Activated CD8-positive, alpha-beta T cell treated with anti-CD3 and anti-CD28 coated beads for 36 hours (primary cell): ENCODE measurements at places on chromosomes 16 and 17.

- peak; percentile 63 for DNase-seq
Measured at GRCh38 chr17:40303009-40303657, 5.8 kb upstream of the RARA start.

DNA sequence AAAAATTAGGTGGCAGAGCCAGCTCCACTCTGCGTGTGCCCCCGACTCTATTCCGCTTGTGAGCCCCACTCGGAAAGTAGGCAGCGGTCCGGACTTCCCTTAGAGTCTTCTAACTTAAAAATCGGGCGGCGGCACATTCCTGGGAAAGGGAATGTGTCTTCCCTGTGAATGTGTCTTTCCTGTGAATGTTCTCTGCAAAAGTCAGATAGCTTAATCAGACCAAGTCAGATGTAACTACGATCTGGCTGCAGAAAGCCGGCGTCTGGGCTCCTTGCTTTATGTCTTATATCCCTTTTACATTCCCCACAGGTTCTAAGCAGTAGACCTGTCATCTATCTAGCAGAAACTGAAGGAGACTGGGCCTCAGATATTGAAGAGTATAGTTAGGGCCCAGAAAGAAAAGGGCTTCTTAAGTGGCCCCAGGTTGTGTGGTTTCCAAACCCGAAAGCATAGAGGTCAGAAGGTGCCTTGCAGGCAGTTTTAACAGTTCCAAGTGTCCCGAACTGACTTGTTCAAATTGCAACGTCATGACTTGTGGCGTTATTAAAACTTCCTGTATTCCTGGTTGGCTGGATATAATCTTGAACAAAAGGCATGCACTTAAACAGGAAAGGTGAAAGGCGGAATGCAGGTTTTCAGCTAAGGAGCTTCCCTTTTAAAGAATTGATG is 601 bp downstream of the PHKB start:
- DNase-seq: peak; percentile 35

DNA sequence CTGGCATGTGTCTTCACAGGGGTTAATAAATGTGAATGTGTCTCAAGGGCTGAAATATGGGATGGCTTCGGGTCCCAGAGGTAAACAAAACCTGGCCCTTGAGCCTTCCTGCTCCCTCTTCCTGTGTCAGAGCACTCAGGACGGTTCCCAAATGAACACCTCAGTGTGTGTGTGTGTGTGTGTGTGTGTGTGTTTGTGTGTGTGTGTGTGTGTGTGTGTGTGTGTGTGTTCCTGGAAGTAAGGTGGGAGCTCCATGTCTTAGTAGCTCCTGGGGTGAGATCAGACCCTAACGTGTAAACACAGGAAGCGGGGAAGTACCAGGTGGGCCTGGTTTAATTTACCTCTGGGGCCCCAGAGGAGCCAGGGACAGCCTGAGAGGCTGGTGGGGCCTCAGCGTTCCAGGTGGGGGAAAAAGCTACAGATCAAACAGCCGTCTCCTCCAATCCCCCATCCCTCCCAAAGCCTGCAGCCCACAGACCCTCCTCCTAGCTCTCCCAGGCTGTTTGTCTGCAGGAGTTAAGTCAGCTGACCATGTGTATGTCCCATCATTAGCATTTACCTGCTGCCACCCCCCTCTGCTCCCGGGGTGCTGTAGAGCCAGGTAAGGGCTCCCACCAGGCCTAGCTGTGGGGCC is 6.1 kb downstream of the KIF19 start:
- no peak for DNase-seq

GRCh38 chr16:88738151-88739084 is 32.1 kb downstream of the CTU2 start:
- DNase-seq: no peak

DNA sequence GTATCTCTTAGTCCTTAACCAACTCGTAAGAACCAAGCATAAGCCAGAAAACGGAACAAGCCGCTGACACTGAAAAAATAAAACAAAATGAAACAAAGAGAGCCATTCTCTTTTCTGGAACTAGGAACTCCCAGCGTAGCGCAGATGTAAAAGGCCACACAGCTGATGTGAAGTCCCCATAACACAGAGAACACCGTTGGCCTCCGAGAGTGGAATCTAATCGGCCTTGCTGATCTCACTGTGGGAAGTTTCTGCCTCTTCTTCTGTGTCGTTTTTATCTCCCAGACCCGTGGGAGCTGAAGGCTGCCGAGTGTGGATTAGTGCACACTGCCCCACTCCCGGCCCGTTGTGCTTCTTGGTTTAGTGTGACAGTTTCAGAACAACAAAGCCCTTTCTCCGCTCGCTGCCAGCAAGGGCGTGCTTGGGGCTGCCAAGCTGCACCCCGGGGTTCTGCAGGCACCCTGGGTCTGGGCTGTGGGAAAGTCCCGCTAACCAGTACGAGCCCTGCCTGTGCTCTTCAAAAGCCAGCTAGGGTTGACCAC is 21.7 kb downstream of the TTYH2 start:
- DNase-seq: no peak

- DNase-seq: no peak
Measured at GRCh38 chr16:83002351-83003334, 375.9 kb downstream of the CDH13 start.

- DNase-seq: no peak
Measured at GRCh38 chr17:30594223-30594952, 117.2 kb downstream of the GOSR1 start.

DNA sequence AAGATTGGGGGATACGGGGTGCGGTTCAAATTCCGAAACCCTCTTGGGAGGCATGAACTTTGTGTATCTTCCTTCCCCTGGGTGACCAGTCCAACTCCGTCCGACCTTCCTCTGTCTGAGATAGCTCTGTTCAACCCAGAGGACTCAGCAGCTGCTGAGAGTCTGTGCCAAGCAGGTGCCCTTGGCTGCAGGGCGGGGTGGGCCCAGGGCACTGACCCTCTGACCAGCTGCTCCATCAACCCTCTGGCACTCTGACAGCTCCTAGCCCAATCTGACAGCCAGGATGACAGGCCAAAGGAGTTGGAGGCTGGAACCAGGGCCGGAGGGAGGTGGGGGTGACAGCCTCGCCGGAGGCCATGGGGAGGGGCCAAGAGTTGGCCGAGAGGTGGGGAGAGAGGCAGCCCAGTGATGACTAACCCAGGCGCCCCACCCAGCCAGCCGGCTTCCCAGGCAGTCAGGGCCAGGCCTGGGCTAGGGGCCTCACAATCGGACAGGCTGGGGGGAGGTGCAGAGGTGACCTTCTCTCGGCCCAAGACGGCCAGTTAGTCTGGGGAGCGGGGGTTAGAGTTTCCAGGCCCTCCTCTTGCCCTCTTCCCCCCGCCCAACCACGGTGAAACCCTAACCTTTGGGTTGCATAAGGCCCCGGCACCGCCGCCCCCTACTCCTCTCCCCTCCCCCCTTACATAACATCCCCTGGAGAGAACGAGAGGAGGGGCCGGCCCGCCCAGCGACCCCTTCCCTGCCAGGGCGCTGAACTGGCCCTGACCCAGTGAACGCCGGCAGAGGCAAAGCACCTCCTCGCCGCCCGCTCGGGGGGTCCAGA is 5.0 kb upstream of the TLCD2 start:
- DNase-seq: peak; percentile 64

DNA sequence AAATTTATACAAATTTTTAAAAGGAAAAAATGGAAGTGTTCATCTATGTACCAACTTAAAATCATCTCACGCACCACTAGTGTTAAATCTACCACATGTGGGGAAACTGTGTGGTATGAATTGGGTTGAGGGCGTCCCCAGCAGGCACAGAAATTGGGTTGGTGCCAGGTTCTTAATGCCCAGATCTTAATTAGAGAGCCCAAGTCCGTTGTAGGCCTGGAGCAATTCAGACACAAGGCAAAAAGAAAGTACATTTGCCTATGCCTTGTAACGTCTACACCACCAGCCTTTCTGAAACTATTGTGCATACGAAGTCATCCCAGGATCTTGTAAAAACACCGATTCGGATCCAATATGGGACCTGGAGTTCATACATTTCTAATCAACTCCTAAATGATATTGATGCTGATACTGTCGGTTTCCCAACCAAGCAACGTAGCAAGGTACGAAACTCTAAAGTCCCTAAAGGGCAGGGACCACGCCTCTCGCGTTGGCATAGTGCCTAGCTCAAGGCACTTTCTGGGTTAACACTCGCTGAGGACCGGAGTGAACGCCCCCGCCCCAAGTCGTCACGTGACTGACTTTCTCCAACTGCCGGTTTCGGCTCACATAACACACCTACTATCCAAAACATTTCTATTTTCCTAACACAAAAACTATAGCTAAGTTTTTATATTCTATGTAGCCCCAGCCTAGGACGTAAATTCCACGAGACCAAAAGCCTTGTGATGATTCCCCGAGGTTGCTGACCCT is 945 bp upstream of the UQCRC2 start:
- peak; percentile 91 for DNase-seq

DNA sequence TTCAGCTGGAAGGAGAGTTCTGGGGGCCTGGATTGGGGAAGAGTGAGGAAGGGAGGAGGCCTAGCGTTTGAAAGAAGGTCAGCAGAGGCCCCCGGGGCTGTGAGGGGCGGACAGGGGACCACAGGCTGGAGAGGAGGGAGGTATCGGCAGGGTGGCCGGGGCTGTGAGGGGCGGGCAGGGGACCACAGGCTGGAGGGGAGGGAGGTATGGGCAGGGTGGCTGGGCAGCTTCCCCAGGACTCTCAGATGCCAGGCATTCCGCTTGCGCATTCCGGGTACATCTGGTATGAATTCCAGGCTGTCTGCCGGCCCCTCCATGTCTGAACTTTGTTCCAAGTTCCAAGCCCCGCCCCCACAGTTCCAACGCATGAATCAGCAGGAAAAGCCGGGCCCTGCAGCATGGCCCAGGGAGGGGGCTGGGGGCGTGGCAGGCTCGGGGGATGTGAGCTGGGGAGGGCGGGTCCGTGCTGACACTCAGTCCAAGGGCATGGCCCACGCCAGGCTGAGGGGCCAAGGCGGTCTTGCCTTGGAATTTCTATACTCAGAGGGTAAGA is 4.3 kb upstream of the TLCD2 start:
- peak; percentile 42 for DNase-seq

DNA sequence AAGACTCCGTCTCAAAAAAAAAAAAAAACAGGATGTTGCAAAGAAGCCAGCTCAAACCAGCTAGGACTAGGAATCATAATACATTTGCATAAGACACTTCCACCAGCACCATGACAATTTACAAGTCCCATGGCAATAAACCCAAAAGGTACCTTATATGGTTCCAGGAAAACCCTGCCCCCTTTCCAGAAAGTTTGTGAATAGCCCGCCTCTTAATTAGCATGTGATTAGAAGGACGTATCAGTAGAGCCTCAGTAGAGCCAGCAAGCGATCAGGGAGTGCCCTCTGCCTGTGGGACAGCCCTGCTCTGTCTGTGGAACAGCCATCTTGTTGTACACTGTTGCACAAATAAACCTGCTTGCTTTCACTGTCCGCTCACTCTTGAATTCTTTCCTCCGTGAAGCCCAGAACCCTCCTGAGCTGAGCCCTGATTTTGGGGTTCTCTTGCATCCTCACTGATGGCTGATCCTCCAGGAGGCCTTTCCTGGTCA is 14.0 kb downstream of the NUPR1 start:
- peak; percentile 24 for DNase-seq

GRCh38 chr16:67731753-67732095 is 12.6 kb upstream of the GFOD2 start:
- DNase-seq: no peak

DNA sequence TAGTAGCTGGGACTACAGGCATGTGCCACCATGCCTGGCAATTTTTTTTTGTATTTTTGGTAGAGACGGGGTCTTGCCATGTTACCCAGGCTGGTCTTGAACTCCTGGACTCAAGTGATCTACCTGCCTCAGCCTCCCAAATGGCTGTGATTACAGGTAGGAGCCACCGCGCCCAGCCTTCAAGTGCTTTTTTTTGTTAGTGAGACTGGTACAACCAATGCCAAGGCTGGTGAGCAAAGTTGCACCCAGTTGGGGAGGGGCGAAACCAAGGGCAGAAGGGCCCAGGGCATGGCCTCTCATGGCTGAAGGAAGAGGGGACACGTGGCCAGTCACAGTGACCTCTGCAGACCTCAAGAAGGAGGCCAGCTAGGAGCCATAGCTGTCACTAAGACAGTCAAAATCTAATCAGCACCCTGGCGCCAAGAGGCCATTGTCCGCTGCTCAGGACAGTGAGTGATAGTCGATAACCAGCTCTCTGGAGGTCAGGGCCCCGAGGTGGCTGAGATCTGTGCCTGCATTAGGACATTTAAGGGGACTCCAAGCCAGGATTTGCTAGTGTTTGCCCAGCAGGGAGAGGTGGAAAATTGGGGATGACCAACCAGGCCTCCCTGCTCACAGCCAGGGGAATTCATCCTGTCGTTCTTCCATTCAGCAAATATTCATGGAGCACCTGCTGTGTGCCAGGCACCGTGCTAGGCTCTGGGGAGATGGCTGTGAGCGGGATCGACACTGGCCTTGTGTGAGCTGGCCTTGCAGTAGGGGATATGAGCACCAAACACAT is 10.2 kb downstream of the IL4R start:
- no peak for DNase-seq

DNA sequence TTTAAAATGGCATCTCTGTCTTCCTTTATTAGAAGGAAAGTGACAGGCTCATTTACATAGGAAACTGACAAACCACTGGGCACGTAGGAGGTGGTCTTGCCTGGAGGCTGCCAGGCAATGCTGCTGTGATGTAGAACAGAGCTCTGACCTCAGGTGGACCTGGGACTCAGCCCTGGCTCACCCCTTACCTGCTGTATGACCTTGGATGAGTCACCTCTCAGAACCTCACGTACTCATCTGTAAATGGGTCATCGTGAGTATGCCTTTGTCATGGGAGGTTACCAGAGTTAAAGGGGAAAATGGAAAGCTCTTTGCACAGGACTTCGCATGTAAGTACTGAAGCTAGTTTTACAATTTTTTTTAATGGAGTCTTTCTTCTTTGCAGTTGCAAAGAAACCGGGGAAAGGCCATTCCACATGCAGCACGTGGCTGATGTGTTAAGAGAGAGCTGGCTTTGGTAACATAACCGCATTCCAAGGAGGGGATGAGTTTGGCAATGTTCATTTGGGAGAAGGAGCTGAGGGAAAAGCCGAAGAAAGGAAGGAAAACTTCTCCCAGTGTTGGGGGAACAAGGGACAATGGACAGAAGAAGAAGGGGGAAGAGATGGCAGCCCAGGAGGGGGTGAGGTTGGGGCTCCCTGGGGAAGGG is 37.4 kb upstream of the LONP2 start:
- DNase-seq: peak; percentile 19

DNA sequence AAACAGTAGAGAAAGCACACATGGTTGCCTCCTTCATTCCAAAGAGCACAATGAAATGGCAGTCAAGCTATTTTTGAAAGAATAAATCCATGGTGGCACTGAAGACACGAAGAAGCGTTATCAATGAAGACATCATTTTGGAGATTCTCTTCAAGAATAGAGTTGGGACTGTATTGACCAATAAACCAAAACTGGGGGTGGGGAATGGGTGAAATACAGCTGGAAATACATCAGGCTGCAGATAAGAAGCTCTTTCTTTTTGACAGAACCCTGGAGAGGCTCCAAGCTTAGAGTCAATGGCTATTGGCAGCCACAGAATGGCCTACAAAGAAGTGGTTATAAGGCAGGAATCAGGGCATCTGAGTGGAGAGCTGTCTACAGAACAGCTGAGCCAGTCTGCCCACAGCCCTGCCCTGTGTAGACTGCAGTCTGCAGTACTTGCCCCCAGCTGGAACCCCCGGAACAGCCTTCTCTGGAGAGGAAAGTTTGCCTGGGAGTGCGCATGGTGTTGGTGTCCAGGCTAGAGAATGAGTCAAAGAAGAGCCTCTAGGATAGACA is 100.4 kb downstream of the STX8 start:
- no peak for DNase-seq

GRCh38 chr16:53601961-53602360 is 99.0 kb upstream of the AKTIP start:
- DNase-seq: no peak
